ENCODE measurements at places on chromosomes 2 and 18. TPM values are rescaled to one million over a fixed set of nuclear protein-coding genes. Genes with fewer than 3 reads are reported as not detected.

The NEB gene
- total RNA-seq, result 0.05 TPM

The SERPINB4 gene
- total RNA-seq, result not detected

The KLHL41 gene
- not detected for total RNA-seq

The EFHD1 gene
- 0.13 TPM for total RNA-seq

GRCh38 chr2:38165698-38166097, 89.7 kb upstream of the CYP1B1 start:
- H3K27me3 ChIP-seq, result peaks cover 27% of the 10 kb centered on the region
- no peaks in the 10 kb centered on the region for H3K36me3 ChIP-seq
- no peaks in the 10 kb centered on the region for H3K4me1 ChIP-seq
- DNase-seq, result no peak
- no peak overlapping the region for H3K27ac ChIP-seq

DNA sequence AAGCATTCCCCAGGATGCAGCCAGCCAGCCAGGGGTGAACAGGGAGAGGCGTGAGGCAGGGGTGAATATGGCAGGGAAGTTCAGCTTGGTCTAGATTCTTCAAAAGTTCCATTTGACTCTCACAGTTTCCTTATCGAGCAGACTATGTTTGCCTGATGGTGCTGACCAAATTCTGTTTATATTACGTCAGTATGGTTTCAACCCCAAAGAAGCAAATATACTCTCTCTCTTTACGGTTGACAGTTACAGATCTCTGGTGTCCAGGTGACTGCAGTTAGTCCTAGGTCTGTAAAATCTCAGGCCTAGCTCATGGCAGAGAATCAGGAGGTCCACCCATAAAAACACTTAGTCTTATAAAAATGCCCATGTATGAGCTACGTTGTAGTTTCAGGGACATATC, 38.3 kb upstream of the DNMT3A start:
- no peak for DNase-seq
- H3K27ac ChIP-seq, result peak overlapping the region; percentile 65
- H3K4me1 ChIP-seq, result peaks cover 53% of the 10 kb centered on the region
- H3K27me3 ChIP-seq, result no peaks in the 10 kb centered on the region
- H3K4me3 ChIP-seq, result no peak overlapping the region
- peaks cover 24% of the 10 kb centered on the region for H3K36me3 ChIP-seq

DNA sequence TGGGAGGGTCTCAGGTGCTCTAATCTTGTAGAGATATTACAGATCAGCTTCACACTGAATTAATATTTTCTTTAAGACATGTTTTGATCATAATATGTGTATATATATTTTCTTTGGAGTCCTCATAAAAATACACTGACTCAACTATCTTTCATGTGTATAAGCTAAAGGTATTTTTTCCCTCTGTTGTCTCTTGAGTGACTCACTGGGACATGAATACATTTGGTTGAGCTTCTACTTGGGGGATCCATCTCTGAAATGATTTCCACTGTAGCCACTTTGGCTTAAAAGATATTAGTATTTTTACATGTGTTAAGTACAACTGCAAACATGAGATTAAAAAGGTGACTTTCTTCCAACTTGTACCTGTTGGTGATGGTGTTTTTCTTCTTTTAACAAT, 140.8 kb downstream of the TTN start:
- DNase-seq, result no peak
- H3K27ac ChIP-seq, result no peak overlapping the region
- H3K4me1 ChIP-seq, result no peaks in the 10 kb centered on the region

- no peak overlapping the region for H3K4me3 ChIP-seq
- peaks cover 10% of the 10 kb centered on the region for H3K27me3 ChIP-seq
- DNase-seq, result no peak
- H3K27ac ChIP-seq, result no peak overlapping the region
- no peaks in the 10 kb centered on the region for H3K4me1 ChIP-seq
These were observed 25.2 kb upstream of the TMEM237 start for GRCh38 chr2:201668402-201668910.

- peaks cover 52% of the 10 kb centered on the region for H3K4me1 ChIP-seq
- no peak for DNase-seq
- no peaks in the 10 kb centered on the region for H3K36me3 ChIP-seq
- no peak overlapping the region for H3K4me3 ChIP-seq
These were observed 40.4 kb downstream of the CYRIA start for GRCh38 chr2:16625201-16625729.

DNA sequence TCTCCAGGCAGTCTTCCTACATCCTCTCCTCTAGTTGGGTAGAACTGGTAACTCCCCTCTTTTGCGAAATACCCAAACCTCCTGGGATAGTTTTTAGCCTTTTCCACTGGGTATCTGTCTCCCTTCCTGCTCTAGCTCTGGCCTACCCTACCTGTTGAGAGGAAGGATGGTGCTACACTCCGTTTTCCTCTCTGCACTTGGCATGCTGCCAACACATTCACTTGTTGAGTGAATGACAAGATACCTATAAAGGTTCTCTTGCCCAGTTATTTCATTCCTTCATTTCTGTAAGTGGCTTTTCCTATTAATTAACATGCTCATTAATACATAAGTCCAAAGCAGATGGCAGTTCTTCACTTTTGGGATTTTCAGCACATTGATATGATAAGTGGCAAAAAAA, 293.8 kb downstream of the CNTNAP5 start:
- H3K4me1 ChIP-seq, result no peaks in the 10 kb centered on the region
- no peak overlapping the region for H3K4me3 ChIP-seq
- H3K36me3 ChIP-seq, result no peaks in the 10 kb centered on the region
- DNase-seq, result no peak
- H3K27ac ChIP-seq, result no peak overlapping the region
- H3K27me3 ChIP-seq, result no peaks in the 10 kb centered on the region

GRCh38 chr2:44553456-44553855, 191.7 kb downstream of the CAMKMT start:
- no peak overlapping the region for H3K27ac ChIP-seq
- no peaks in the 10 kb centered on the region for H3K27me3 ChIP-seq
- H3K36me3 ChIP-seq, result no peaks in the 10 kb centered on the region
- no peak for DNase-seq

DNA sequence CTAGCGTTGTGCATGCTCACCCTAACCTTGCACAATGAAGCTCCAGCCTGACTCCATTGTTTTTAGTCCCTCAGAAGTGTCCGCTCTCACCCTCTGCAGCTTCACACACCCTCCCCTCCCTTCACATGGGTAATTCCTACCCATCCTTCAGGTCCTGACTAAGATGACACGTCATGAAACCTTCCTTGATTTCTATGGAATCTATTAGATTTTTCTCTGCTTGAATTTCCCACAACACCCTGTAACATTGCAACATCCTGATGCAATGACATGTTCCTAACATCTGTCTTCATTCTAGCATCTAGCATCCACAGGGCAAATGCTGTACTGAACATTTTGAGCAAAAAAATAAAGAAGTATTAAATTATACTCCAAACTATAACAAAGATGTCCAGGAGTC, 77.0 kb upstream of the PID1 start:
- no peaks in the 10 kb centered on the region for H3K36me3 ChIP-seq
- H3K4me1 ChIP-seq, result no peaks in the 10 kb centered on the region
- no peak for DNase-seq
- H3K27ac ChIP-seq, result no peak overlapping the region
- H3K4me3 ChIP-seq, result no peak overlapping the region

- H3K27ac ChIP-seq, result no peak overlapping the region
- H3K36me3 ChIP-seq, result no peaks in the 10 kb centered on the region
- no peak for DNase-seq
- peaks cover 21% of the 10 kb centered on the region for H3K27me3 ChIP-seq
- H3K4me3 ChIP-seq, result no peak overlapping the region
These were observed 1.5 kb downstream of the FAM228A start for GRCh38 chr2:24176326-24176725.
